Stimulated activated naive CD8-positive, alpha-beta T cell treated with anti-CD3 and anti-CD28 coated beads, Interleukin-15, Interleukin-2, amounts not matched to agents 100 U/mL and 50 U/mL, for 24 hours (primary cell): ENCODE measurements at places on chromosomes 11 and 22.
A peak's percentile ranks its signal among the peaks of the same experiment; 100 is the strongest.

DNA sequence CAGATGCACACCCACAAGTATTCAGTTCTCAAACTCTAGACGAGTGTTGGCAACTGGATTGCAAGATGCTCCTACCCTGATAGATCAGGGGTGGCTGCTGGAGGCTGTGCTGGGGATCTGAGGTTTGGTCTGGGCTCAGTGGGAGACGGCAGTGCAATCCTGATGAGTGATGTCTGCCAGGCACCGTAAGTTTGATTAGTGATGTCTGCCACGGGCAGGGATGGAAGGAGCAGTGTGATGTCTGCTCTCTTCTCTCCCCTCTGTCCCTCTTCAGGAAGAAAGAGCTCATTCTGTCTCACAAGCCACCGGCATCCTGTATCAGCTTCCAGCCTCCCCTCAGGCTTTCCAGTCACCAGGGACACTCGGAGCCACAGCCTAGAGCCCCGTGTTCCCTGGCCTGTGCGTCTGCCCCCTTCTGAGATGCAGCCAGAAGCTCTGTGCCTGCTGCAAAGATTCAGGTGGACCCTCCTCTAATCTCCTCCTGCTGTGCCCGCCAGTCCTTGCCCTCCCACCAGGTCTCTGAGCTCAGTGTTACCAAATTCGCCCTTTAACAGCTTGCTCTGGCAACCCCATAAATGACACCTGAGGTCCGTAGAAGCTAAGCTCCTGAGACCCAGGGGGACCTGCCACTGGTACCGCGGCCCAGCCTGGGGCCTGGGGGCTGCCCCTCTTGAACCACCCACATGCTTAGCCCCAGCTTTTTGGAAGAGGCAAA, 19.9 kb downstream of the TP53I11 start:
- DNase-seq: no peak

GRCh38 chr22:29393019-29393608, 4.7 kb upstream of the AP1B1 start:
- DNase-seq: no peak

GRCh38 chr11:2547806-2548205, 103.0 kb downstream of the KCNQ1 start:
- no peak for DNase-seq

- no peak for DNase-seq
Measured at GRCh38 chr11:133156986-133157745, 375.1 kb downstream of the OPCML start.

GRCh38 chr11:86418106-86418505, 43.4 kb downstream of the CCDC81 start:
- no peak for DNase-seq

DNA sequence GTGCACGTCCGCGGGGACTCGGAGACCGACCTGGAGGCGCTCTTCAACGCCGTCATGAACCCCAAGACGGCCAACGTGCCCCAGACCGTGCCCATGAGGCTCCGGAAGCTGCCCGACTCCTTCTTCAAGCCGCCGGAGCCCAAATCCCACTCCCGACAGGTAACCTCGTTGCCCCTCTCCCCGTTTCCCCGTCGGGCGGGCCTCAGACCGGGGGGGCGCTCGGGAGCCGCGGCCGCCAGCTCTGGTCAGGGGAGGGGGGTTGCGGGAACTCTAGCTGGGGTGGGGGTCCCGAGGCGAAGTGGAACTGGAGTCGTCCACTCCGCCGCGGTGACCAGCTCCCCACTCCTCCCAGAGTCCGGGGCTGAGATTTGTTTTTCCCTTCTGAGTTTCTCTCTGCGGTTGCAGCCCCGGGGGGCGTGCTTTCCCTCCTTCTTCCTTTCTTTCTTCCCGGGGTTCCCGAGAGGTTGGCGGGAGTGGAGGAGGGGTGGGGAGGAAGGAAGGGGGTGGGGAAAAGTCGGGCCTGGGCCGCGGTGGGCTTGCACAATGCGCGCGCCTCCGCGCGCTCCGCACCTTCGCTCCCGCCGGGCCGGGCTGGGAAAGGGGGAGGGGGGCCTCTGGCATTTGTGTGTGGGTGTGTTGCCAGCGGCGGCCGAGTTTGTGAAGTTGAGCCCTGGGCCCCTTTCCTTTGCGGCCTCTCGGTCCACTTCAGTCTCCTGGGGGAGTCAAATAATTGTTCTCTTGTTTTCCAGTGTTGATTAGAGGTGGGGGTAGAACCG, 952 bp downstream of the YAP1 start:
- peak; percentile 11 for DNase-seq

GRCh38 chr11:76030286-76030685, 176.0 kb downstream of the WNT11 start:
- no peak for DNase-seq

DNA sequence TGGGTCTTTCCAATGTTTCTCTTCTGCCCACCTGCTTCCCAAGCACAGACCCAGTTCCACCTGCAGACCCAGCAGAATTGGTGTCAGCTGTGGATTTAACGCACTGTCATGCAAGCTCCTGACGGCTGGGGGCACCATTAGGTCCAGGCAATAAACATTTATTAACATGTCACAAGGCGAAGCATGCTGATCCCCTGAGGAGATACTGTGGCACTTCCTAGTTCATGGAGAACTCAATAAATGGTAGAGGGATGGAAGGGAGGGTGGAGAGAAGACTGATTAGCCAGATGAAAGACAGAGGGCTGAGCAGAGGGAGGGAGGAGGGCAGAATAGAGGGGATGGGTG, 68.3 kb upstream of the TSPAN18 start:
- no peak for DNase-seq

DNA sequence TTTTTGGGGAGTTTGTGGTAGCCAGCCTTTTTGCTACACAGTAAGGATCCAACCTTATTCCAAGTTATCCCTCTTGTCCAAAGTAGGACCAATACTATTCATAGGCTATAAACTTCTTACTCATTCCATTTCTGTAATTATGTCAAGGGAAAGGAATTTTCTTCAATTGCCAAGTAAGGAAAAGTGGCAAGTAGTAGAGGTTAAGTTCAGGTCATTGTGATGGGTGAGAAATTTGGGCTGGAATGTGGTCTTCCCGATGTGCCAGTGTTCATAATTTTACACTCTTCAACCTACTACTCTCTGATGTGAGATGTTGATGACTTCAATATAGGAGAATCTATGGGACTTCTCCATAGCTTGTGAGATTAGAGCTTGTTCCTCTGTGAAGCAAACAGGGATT, 648.8 kb downstream of the METTL15 start:
- DNase-seq: no peak

DNA sequence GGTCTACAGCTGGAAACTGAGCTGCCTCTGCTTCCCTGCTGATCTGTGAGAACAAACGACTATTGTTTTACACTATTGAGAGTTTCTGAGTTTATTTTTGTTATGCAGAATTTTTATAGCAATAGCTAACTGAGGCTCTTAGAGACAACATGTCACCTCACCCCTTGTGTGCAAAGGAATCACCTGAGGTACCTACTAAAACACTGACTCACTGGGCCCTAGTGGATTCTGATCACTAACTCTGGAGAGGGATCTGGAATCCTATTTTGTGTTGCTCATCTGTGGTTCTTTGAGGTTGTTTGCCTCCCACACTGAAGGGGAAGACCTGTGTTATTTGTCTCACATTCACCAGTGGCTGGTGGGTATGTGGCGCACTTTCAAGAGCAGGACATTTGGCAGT, 13.4 kb upstream of the B3GAT1 start:
- no peak for DNase-seq

DNA sequence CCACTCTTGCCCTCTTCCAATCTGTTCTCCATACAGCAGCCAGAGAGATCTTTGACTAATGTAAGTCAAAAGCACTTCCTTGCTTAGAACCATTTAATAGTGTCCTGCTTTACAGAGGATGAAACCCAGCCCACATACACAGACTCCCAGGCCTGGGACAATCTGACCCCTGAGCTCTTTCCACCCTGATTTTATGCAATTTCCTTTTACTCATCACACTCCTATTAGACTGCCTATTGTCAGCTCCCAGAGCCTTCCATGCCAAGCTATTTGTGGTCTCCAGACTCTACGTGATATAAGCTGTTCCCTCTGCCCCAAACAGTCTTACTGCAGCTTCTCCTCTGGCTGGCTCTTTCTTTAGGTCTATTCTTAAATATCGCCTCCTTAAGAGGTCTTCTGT, 28.1 kb downstream of the ME3 start:
- no peak for DNase-seq

GRCh38 chr11:63888170-63889086, 28.5 kb downstream of the RCOR2 start:
- peak; percentile 69 for DNase-seq

DNA sequence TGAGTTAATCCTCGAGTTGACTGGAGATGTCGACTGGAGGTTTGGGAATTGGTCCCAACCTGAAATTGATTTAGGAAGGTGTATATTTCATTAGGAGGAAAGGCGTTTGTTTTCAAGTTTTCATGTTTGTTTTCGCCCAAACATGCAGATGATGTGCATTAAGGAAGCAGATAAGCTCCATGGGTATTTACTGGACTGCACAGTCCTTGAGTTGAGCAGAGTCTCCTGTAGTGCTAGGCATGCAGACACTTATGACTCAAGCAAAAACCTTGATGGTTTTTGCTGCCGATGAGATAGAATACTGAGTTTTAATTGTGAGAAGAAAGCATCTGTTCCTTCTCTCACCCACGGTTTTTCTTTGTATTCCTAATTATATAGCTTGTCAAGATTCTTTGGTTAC, 27.9 kb downstream of the CABIN1 start:
- no peak for DNase-seq

DNA sequence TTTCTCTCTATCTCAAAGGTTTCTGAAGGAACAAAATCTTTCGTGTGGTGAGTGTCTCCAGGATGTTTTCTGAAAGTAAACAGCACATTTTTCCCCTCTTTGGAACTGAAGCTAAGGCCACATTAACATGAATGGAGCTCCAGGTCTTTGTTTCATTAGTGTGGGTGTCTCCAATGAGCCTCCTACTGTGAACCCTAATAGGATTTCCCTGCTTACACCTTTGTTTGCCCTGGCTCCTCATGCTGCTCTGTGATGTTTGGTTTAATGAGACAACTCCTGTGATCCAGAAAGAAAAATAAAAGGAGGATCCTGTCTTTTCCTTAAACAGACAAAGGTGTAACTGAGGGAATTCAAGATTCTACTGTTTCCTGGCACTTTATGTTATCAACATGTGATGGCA, 76.9 kb upstream of the SLC6A5 start:
- DNase-seq: no peak

DNA sequence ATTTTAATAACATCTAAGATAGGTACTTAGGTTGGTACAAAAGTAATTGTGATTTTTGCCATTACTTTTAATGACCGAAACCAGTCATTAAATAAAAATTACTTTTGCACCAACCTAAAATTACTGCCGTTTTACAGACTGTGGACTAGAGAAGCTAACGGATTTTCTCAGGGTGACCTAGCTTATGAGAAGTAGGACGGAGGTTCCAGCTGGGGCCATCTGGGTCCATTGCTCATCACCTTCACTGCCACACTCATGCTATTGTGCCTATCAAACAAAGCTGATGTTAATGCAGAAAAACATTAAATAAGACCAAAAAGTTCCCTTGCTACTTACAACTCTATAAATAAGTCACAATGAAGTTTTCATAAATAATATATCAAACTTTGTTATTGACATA, 38.9 kb downstream of the GRIA4 start:
- no peak for DNase-seq

DNA sequence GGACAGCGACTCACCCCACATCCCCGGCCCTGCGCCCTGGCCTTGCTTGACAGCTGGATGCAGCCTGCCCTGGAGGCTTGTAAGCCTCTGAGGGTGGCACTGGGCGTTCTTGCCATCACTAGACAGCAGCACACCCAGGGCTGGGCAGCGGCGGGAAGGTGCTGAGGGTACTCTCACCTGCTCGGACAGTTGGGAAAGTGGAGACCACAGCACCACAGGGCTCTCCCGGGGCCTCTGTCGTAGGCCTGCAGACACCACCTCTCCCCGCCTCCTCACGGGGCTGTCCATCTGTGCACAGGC, 18.8 kb upstream of the BRSK2 start:
- DNase-seq: no peak

- DNase-seq: no peak
Measured at GRCh38 chr11:2358754-2359442, 18.2 kb upstream of the CD81 start.

DNA sequence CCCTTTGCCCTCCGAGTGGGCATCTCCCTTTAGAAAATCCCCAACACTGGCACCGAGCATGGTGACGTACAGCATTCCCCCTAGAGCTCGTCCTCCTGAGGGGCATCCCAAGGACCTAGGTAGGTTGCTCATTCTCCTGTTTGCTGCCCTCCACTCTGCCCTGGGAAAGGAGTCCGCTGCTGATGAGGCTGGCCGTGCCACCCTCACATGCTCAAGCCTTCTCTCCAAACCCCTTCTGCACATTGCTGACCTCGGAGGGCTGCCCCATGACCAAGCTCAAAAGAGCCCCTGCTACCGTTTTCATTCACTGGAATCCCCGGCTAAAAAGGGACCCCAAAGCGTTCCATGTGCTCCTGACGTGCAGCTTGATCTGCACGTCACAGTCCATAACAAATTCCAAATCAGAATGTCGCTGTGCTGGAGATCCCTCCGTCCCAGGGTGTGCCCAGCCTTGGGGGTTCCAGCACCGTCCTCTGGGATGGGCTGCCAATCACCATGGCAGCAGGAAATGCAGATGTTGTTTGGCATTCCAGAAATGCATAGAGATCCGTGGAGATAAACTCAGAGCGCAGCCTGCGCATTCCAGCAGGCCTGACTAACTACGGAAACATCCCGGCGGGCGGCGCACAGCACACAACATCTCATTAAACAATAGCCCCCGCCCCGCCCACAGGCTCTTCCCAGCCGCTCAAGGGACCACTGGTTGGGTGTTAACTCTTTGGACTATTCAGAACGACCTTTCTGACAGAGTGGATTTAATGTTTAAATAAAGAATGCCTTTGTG, 26.3 kb upstream of the GNB1L start:
- no peak for DNase-seq

DNA sequence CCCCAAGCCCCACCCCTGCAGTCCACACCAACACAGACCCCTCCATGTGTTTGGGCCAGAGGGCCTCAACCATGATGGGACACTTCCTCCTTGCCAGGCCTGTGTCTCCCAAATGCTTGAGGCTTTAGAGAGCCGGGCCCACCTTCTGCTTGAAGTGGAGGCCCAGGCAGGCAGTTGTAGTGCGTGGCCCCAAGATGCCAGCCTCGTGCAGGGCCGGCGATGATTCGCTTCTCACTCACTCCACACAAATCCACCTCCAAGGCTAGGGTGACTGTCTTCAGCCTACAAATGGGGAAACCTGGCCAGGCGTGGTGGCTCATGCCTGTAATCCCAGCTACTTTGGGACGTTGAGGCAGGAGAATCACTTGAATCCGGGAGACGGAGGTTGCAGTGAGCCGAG, 5.7 kb downstream of the PRR5 start:
- DNase-seq: no peak

- DNase-seq: peak; percentile 78
Measured at GRCh38 chr11:2929531-2929949, 320 bp upstream of the PHLDA2 start.

- DNase-seq: no peak
Measured at GRCh38 chr11:94181526-94181925, 52.9 kb downstream of the PANX1 start.

- DNase-seq: no peak
Measured at GRCh38 chr11:46987183-46987582, 50.6 kb downstream of the CSTPP1 start.

DNA sequence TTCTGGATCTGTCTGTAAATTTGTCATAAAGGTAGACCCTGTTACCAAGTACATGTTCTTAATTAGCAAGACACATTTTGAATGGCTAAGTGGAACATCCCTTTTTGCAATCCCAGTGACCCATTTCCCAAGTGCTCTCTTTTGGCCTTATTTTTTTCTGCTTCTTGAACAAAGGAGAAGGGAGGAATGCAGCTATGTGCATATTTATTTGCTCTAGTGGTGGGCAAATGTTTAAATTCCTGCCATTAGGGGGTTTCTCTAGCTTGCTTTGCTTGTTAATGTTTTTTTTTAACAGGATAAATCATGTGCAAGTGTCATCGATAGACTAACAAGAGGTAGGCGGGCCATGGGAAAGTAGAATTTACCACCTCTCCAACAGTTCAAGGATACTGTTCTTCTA, 135.7 kb downstream of the COMMD9 start:
- DNase-seq: no peak
